Small intestine (tissue), 16 donors: ENCODE measurements at places on chromosomes 4 and X.

DNA sequence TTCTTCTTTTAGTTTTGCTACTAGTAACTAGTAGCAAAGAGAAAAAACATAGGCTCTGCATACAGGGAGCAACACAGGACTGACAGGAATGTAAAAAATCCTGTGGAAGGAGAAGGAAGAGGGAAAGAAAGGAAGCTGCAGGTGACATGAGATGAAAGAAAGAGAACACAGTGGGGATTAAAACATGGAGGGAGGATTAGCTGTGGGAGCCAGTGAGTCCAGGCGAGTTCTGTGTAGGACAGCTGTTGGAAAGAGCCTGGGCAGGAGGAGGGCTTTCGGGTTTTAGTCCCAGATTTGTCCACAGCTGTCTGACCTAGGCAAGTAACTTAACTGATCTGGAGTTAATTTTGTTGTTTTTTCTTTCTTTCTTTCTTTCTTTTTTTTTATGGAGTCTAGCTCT is 21.6 kb downstream of the CCNG2 start:
- DNase-seq, result no peak

- no peak for DNase-seq
Measured at GRCh38 chr4:114137984-114138383, 158.5 kb upstream of the ARSJ start.

DNA sequence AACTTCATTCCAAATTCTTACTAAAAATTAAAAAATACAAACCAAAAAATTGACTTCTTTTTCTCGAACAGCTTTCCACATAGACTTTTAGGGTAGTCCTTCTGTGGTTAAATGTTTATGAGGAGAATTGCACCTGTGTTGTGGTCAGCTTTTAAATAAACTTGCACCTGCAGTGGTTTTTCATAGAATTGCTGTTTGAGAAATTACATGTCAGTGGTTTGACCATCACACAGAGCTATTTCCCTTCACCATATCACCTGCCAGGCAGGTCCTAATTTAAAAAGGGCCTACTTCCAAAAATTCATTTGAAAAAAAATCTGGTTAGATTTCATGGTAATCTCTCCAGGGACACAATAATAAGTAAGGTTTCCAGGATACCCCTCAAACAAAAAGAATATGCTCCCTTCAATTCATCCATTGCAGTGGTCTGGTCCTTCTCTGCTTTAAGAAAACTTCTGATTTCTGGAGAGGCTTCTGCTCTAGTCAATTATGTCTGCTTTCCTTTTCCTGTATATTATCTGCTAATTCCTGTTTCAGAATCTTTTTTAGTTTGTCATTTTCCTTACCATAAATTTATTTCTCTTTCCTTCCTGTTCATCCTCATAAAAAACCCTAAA is 9.8 kb upstream of the UTP3 start:
- DNase-seq, result no peak

- DNase-seq, result no peak
Measured at GRCh38 chrX:100674705-100675104, 30.7 kb downstream of the SRPX2 start.

GRCh38 chr4:11542952-11543351 is 114.3 kb upstream of the HS3ST1 start:
- DNase-seq, result no peak

- DNase-seq, result peak; percentile 58
Measured at GRCh38 chr4:67871867-67872266, 11.9 kb downstream of the TMPRSS11D start.

- peak; percentile 22 for DNase-seq
Measured at GRCh38 chr4:119841361-119841760, 212.8 kb upstream of the PDE5A start.

- DNase-seq, result no peak
Measured at GRCh38 chr4:180610324-180610723, 1632.9 kb upstream of the TENM3 start.

DNA sequence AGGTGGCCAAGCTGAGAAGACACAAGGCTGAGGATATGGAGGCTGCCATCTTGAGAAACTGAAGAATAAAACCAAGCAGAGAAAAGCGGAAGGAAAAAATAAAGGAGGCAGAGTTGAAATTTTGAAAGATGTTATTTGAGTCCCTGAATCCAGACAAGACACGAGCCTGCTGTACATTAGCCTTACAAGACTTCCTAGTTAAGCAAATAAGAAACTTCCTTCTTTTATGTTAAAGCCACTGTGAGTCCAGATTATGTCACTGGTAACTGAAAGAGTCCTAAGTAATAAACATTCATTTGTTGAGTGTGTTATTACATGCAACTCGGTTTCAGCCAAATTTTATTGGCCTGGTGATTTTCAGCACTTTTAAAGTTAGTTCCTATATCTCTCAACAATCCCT is 30.4 kb downstream of the DRD5 start:
- no peak for DNase-seq

DNA sequence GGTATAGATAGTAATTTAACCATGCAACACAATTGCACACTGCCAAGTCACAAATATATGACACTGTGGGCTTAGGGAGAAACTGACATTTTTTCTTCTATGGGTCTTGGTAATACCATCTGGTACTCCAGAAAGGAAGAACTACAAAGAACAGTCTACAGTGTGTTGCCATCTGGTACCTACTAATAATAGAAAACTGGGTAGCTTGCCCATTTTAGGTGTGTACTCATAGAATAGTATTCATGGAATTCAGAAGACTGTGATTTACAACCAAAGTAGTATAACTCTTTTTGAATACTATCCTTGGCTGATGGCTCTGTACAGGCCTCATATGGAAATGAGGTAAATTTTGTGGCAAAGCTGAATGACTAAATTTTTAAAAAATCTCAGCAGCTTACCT is 132.6 kb upstream of the RPS6KA6 start:
- no peak for DNase-seq

DNA sequence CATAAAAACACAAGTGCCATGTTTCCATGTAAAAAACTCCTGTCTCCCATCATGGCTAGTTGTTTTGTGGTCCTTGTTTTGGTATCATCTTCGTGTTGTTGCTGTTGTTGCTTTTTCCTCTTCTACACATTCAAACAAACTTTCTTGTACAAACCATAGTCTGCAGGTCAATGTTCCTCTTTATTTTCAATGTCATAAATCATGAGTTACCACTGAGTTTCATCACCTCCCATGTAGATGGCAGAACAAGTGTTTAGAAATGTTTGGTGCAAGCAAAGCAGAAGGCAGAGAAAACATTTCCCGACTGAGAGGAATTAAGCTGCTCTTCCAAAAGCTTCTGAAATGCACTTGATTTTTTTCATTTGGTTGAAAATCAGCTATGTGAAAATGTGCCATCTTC is 166.0 kb downstream of the ANTXR2 start:
- DNase-seq, result no peak

DNA sequence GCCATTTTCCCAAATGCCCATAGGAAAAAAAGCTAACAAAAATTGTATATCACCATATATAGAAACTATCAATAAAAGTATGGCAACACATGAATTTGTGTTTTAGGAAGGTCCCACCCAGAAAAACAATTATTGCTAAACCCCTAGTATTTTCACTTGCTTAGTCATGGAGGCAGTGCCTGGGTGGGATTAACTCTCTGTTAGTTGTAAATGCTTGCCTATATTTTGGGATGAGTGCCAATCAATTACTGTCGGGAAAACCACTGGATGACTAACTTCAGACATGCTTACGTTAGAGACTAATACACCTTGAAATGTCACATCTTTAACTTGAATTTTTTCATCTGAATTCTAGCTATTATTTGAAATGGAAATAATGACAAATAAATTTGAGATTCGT is 33.9 kb downstream of the TMPRSS11A start:
- DNase-seq, result no peak

GRCh38 chr4:184267673-184268583 is 50.3 kb upstream of the ENPP6 start:
- no peak for DNase-seq

GRCh38 chr4:39469429-39470077 is 10.7 kb downstream of the LIAS start:
- peak; percentile 78 for DNase-seq

GRCh38 chr4:41022116-41022515 is 192.2 kb downstream of the APBB2 start:
- no peak for DNase-seq

DNA sequence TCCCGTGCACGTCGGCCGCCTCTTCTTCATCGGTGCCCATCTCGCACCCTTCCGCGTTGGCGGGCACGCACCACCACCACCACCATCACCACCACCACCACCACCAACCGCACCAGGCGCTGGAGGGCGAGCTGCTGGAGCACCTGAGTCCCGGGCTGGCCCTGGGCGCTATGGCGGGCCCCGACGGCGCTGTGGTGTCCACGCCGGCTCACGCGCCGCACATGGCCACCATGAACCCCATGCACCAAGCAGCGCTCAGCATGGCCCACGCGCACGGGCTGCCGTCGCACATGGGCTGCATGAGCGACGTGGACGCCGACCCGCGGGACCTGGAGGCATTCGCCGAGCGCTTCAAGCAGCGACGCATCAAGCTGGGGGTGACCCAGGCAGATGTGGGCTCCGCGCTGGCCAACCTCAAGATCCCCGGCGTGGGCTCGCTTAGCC is 1.4 kb downstream of the POU4F2 start:
- no peak for DNase-seq

DNA sequence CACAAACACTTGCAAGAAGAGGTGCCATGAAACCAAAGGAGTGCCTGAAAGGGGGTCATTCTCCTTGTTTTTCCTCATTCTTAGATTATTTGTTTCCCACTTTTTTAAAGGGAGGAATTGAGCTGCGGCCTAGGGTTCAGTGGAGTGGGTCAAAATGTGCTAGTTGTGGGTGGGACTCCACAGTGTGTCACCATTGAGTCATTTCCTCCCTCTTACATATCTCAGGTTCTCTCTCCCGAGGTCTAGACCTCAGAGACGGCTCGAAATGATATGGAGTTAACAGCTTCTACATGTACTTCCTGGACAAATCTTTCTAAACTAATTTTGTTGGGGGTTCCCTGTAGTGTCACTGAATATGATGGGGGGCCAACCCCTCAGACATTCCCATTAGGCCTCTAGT is 328.4 kb upstream of the SPANXN1 start:
- no peak for DNase-seq

DNA sequence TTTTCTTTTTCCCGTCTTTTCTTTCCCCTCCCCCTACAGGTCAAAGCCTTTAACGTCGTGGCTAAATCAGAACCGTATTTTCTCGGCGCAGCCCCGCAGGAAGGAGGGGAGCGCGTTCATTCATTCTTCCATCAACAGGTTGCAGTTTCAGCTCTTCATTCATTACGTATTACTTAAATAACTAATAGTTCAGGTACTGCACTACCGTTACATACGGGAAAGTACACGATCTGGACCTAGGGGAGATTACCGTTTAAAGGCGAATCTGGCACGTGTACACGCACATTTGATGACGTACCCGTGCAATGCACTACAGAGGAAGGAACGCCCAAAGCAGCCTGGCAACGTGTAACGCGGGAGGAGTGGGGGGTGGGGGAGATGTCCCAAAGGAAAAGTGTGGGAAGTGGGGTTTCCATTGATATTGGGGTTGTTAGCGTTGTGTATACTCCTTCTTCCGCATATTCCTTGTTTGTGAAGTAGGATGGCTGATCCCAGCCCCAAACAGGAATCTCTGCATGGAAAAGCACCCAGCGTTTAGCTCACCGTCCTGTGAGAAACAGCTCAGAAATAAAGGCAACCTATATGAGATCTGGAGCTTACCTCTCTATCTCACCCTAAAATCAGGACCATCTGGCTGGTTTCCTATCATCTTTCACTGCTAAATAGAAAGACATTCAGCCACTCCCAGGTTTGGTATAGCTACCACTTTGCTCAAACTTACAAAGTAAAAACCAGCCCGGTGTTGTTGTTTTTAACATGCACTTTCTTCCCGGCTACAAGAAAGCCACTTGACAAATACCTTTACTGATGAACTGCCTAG is 585 bp upstream of the SEC24D start:
- peak; percentile 65 for DNase-seq

- no peak for DNase-seq
Measured at GRCh38 chr4:189029976-189030504, 890.8 kb downstream of the TRIML1 start.

DNA sequence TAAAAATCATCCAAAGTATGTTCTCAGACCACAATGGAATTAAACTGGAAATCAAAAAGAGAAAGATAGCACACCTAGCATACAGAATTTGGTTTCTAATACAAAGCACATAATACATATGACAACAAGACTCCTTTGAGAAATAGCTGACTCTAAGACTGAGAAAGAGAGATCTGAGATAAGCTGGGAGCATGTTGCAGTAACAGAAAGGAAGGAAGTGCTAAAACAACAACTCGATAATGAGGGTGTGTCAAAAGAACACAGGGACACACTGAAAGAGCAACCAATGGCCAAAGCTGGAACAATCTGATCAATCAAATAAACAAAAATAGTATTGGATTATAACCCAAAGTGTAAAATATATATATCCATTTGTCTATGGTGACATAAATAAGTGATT is 586.6 kb downstream of the C4orf33 start:
- no peak for DNase-seq

GRCh38 chr4:61380865-61381264 is 180.7 kb downstream of the ADGRL3 start:
- no peak for DNase-seq

DNA sequence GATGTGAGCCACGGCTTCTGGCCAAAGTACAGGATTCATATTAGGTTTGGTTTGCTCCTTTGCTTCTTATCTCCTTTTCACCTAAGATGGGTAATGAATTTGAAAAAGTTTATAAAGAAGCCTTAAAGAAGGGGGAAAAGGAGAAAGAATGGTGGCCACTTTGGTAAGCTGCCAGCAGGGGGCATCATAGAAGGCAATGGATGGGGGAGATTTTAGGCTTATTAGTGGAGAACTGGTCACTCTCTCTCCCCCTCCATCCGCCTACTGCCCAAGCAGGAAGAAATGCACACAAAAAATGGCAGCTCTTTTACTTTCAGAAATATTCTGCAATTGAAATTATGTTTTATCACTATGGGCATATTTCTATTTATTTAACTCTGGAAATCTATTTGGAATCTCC is 32.0 kb downstream of the SPARCL1 start:
- no peak for DNase-seq

GRCh38 chr4:36392916-36393315 is 111.5 kb downstream of the DTHD1 start:
- no peak for DNase-seq

- DNase-seq, result no peak
Measured at GRCh38 chr4:127844601-127845116, 36.0 kb upstream of the PLK4 start.
